ENCODE measurements at places on chromosomes 3 and 15.

GRCh38 chr15:77386626-77387025 is 33.3 kb downstream of the PEAK1 start:
- DNase-seq = no peak

DNA sequence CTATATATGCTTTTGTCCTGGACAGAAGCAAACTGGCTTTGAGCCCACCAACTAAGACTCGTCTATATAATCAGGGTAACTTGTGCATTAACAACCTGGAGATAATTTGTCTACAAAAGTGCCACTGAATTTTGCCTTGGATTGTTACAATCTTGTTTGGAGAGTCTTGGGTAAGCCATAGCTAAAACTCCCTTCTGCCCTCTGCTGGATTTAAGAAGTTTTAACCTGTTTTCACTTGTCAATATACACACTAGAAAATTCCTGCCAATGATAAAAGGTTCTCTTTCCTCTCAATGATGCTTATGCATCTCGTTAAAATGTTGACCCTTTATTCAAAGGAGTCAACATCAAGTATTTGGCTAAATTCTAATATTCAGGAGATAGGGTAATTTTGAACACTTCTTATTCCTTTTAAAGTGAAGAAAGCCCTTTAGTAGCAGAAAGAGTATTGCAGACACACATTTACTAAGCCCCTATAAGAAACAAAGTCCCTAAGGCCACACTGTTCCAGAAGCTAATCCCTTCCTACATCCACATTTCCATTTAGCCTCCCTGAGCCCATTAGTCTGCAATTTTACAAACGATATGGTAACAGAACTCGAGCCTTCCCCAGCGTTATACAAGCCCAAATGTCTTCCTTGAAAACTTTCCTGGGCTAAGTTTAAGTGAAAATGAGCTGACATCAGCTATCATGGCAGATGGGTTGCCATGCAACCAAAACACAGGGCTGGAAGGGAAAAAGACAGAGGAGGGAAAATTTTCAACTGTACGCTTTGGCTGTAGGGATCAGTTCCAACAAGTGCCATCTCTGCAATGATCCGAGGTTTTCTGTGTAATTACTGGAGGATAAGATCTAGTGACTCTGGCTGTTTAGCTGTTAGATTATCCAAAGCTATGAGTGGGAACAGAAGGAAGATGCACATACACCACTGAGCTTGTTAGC is 75.9 kb upstream of the FGF12 start:
- DNase-seq = no peak

DNA sequence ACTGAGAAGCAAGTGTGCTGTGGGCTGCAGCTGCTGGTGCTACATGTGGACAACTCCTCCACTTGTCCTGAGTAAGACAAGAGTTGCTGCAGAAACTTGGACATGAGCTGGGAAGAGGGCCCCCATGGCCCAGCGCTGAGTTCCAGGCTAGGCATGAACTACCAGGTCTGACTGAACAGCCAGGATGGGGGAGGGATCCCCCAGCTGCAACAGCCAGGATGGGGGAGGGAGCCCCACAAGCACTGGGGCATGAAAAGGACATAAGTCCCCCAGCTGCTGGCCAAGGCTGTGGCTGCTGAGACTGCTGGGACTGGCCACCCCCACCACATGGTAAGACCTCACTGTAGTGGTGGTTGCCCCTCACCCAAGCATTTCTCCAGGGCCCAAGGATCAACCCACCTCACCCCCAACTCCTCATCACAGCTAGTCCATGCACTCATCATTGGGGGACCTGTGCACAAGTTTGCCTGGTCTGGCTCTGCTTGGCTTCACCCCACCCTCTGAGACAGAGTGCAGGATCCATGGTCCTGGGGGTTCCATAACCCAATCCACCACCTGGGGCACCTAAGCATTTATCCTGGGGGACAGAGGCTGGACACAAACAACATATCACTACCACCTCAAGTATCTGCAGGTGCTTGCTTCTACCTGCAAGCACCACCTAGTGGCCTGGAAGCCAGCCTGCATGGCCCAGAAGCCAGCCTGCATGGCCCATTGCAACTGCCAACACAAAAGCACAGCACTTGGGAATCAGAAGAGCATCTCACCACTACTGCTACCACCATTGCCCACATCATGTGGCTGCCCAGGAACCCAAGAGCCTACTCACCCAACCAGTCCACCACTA is 84.5 kb upstream of the STT3B start:
- no peak for DNase-seq

- no peak for DNase-seq
Observed at GRCh38 chr3:13543253-13543652, 5.7 kb upstream of the FBLN2 start.

DNA sequence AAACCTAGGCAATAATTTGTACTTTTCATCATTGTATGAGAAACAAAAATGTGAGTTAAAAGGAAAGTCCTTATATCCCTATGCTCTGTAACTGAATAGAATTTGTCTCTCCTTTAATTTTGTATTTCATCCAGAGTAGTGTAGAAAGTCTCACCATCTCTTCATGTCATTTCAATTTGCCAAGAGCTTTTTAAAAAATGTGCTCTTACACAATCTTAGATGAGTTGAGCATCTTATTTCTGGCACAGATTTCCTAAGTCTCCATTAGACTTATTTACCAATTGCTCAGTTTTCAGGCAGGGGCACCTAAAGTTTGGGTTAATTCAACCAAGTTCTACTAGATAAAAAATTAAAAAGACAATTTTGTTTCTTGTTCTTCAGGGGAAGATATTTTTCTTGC is 201.5 kb upstream of the RBMS3 start:
- no peak for DNase-seq

GRCh38 chr3:144097163-144097562 is 125.5 kb downstream of the DIPK2A start:
- DNase-seq = no peak

DNA sequence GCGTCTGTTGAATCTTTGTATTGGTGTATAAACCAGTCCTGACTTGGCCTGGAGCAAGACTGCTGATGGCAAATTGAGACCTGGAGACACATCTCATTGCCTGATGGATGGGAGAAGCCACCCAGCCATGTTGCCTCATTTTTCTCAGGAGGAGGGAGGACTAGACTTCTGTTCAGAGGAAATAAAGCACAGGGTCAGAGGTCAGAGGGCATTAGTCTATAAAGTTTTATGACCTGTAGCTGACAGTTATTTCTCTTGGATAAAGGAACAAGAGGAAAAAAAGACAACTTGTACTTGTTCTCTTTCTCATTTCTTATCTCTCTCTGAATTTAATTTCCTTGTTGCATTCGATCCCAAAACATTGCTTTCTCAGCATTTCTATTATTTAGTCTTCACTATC is 775.9 kb downstream of the SQOR start:
- no peak for DNase-seq

GRCh38 chr15:101698314-101698713 is 26.0 kb downstream of the TARS3 start:
- no peak for DNase-seq

DNA sequence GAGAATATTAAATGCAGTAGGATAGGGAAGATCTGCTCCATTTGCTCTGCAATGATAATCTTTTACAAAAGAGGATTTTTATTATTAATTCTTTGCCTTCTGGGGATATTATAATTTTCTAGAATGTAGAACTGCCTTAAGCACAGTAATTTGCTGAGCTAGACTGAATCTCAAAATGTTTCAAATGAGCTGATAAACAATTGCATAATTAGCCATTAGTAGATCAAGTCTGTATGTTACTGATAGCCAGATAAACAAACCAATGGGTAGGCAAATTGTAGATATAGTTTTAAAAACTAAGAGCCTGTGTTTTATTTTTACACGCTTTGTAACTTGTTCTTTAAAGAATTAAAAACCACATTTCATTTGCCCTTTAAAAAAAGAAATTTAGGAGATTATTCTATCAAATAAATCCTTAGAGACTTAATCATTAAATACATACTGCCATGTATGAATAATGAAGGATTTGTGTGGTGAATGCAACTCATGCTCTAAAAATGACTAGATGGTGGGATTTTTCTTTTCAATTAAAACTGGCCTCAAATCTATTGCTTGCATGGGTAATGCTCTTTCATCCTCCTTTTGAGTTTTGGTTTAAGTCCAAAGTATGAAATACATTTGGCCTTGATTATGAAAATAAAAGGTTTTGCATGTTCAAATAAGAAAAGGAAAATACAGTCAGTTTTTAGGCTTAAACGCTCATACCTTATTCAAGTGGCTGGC is 32.6 kb upstream of the NANOGP8 start:
- DNase-seq = no peak

GRCh38 chr3:193620057-193620456 is 27.0 kb downstream of the OPA1 start:
- DNase-seq = no peak

- no peak for DNase-seq
Observed at GRCh38 chr3:43254125-43254524, 32.2 kb upstream of the SNRK start.

- DNase-seq = no peak
Observed at GRCh38 chr3:185657691-185658503, 71.8 kb downstream of the SENP2 start.

- no peak for DNase-seq
Observed at GRCh38 chr3:106514431-106514830, 645.6 kb upstream of the CBLB start.

DNA sequence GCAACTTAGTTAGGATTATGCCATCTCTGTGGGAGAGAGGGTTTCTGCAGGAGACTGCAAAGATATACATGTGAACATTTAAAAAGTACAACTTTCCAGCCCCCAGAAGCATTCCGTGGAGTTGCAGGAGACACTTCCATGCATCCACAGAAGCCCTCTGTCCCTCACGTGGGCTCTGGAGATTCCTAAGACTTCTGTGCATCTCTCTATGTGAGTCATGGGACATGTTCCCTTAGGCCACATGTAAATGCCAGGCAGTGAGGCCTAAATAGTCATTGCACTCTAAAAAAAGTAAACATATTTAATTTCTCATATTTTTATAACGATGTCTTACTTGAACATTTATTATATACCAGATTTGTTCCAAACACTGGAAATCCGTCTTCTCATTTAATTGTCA is 126.5 kb upstream of the ROPN1 start:
- no peak for DNase-seq

DNA sequence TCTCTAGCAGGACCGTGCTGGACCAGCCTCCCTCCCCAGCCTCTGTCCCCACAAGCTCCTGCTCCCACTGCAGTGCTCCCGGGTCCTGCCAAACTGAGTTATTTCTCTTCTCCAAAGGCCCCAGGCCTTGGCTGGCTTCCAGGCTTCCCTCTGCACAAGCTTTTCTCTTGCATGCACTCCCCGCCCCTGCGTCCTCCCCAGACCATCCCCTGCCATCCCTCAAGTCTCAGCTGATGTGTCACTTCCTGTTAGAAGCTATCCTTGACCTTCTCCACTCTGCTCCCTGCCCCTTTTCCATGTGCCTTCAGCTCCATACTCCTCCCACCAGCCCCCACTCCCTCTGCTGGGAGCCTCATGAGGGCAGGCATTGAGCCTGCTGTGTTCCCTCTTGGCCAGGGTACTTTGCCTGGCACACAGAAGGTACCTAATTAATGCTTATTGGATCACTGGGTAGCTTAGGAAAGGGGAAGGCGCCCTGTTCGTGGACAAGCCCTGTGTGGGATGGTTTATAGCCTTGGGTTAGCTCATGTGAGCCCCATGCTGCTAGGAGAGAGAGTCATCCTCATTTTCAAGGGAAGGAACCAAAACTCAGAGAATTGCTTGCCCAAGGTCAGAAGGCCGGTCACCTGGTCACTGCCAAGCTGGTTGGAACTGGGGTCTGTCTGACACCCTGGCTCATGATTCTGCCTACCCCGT is 56.4 kb downstream of the FEM1B start:
- no peak for DNase-seq

- DNase-seq = no peak
Observed at GRCh38 chr3:7188551-7188950, 327.6 kb downstream of the GRM7 start.

- no peak for DNase-seq
Observed at GRCh38 chr3:42169579-42170120, 78.5 kb downstream of the TRAK1 start.

GRCh38 chr3:155149494-155149893 is 69.4 kb downstream of the MME start:
- no peak for DNase-seq

DNA sequence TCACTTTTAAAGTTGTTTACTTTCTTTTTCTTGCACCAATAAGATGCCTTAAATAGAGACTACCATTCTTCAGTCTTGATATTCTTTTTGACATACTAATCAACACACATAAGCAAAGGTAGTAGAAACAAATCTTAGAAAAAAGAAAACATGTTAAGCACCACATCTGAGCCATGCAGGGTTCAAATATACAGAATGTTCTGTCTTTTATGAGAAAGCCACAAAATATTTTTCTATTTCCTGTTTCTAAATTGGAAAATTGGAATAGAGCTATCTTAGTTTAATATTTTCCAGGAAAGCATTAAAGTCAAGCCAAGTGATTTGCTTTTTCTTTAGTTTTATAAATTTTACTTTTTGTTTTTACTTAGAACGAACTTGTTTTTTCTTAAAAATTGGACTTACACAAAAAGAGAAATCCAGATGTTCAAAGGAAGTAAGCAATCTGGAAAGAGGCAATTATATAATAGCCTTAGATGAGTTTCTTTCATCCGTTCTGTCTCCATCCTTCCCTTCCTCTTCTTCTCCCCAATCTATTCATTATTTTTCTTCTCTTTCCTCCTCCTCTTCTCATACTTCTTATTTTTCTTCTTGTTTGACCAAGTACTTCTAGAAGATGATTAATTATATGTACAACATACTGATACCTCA is 731.7 kb downstream of the SQOR start:
- DNase-seq = no peak

- DNase-seq = no peak
Observed at GRCh38 chr15:92647467-92648163, 8.0 kb downstream of the FAM174B start.

All from stimulated activated CD8-positive, alpha-beta memory T cell treated with anti-CD3 and anti-CD28 coated beads, Interleukin-4, amount 100 ng/mL, for 1 hour (primary cell).